Mammary epithelial cell (primary cell): ENCODE measurements at places on chromosomes 16 and 17.

DNA sequence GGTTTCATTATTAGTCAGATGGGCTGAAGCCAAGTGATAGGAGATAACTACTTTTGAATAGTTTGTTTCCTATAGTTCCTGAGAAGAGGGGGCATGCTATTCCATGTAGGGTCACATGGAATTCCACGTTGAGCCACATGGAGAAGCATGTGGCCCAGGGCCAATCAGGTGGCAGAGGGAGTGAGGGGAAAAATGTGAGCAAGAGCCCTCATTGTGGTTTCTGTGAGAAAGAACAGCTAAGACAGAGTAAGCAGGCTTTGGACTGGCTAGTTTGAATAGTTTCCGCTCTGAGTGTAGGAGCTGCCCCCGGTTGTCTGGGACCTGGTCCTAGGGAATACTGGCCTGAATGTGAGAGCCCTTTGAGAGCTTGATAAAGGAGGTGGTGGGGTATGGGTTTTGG lies 69.9 kb upstream of the CNTNAP4 start:
- peak; percentile 17 for DNase-seq

DNA sequence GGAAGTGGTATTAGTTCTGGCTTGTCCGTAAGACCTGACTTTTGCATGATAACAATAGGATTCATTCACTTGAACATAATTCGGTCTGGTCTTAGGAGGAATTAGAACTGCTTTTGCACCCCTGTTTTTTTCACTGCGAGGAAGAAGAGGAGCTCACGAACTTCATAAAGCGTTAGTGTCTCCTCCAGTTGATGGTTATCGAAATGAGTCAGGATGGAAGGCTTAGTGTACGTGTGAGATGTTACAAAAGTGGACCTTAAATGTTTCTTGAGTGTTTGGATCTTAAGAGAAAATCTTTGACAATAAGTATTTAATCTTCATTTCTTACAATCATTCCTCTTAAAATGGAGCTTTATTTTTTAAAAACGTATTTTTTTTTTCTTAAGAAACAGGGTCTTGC lies 52.8 kb downstream of the USP10 start:
- no peak for DNase-seq

DNA sequence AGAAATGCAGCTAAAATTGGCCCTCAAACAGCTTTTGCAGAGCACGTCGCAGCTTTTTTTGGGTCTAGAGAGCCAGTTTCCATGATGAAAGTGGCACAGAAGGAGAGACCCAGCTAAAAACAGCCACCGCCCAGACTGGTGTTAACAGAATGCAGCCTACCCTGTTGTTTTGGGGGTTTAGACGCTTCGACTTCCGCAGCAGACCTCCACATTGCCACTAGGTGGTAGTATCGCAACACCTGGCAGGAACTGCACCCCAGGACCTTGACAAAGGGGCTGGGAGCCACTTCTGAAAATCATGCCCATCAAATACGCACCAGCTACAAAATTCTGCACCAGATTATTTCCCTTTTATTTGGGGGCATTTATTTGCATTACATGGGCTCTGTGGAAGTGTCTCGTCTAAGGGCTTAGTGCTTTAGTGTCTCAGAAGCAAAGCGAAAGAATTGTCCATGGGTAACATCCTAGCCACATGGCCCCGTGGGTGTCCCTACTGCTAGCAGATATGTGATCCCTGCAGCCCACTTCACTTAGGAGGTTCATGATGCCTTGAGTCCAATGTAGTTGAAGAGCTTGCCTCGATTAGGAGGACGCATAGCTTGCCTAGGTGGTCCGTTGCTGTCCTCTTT lies 167.1 kb downstream of the HAPSTR1 start:
- DNase-seq: peak; percentile 12

- DNase-seq: peak; percentile 76
Measured at GRCh38 chr17:37107406-37108083, 158.8 kb downstream of the AATF start.

GRCh38 chr17:48860456-48860855 lies 29.6 kb downstream of the CALCOCO2 start:
- no peak for DNase-seq

DNA sequence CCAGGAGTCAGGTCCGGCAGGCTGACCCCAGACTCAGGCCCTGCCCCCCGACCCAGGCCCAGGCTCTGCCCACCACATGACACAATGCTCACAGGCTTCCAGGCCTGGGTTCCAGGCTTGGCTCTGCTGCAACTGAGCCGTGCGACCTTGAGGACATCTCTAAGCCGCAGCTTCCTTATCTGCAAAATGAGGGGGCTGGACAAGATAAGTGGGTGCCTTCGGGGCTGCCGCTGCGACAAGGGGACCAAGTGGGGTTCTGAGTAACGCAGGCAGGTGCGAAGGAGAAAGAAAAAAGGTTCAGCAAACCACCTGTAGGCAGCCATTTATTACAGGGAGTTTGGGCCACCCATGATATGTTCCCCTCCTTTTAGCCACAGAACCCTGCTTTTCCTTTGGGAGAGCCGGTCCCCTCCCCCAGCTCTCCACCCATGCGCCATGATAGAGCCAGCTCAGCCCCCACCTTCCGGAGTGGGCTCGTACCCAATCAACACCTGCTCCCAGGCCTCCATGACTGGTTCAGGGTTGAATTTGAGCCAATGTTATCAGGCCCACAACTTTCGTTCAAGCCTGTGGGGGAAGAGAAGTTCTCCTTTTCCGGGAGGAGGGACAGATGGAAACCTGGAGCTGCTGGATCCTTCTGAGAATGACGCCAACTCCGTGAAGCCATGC lies 38.2 kb downstream of the RTN4RL1 start:
- no peak for DNase-seq

DNA sequence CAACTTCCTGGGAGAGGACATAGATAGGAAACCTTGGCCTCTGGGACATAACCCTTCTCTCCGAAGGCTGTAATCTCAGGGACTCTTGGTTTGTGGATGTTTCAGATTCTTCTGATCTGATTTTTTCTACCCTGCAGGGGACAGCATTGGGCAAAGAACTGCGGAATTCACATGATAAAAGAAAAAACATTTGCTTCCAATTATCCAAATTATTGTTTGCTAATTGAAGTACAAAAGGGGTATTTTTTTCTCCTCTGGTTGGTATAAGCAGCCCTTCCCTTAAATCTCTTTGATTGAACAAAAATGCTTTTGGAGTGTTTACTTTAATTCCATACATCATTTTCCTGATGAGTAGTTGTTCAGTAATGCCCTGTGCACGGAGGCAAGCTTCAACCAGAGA lies 251.7 kb upstream of the IRX3 start:
- no peak for DNase-seq

GRCh38 chr17:42414704-42415409 lies 8.2 kb downstream of the CAVIN1 start:
- no peak for DNase-seq

- no peak for DNase-seq
Measured at GRCh38 chr17:17557796-17558195, 33.7 kb downstream of the PEMT start.

- DNase-seq: no peak
Measured at GRCh38 chr17:27539152-27539551, 82.9 kb downstream of the KSR1 start.

DNA sequence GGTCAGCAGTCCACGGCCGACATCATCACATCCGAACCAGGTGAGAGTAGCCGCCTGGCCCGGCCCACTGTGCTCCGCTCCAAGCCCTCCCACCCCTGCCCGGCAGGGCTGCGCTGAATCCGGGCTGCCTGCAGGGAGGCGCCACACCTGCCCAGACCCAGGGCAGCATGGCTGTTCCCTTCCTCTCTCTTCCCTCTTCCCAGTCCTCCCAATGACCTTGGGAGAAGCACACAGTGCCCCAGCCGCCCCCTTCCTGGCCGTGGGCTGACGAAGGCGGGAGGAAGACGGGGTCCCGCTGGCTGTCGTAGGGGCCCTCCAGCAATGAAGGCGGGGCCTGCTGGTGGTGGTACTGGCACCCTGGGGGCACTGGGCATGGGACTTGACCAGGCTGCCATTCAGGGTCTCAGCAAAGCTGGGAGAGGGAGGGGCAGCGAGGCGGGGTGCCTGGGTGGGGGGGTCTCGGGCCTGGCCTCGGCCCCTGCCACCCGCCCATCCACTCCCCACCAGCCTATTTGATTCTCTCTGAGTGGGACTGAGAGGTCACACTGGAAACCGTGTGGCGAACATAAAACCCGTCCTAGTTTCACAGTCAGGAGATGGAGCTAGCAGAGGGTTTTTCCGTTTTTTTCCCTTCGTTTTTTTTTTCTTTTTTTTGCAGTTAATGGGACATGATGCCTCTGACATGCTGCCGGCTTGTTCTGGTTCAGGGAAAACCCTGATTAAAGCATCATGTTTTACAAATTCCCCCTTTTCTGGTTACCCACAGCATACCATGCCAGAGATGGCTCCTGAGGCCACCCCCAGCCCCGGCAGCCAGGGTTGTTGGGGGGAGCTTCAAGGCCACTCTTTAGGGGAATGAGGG lies 50.6 kb downstream of the BAHCC1 start:
- no peak for DNase-seq

DNA sequence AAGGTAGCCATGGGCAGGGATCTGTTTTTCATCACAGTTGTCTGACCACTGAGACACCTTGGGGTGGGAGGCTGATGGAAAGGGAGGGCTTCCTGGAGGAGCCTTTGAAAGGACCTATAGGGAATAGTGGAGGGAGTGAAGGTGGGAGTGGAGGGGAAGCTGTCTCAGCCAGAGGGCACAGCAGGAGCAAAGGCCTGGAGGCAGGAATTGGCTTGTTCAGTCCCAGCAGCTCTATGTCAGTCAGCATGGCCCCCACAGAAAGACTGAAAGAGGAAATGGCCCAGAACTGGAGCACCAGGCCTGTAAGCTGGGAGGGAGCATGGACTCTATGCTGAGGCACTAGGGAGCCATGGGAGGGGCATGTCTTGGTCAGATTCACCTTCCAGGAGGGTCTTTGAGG lies 12.8 kb upstream of the CBFB start:
- no peak for DNase-seq

- no peak for DNase-seq
Measured at GRCh38 chr17:37604556-37604955, 4.7 kb downstream of the SYNRG start.

GRCh38 chr16:81229811-81230210 lies 8.7 kb upstream of the BCO1 start:
- no peak for DNase-seq

DNA sequence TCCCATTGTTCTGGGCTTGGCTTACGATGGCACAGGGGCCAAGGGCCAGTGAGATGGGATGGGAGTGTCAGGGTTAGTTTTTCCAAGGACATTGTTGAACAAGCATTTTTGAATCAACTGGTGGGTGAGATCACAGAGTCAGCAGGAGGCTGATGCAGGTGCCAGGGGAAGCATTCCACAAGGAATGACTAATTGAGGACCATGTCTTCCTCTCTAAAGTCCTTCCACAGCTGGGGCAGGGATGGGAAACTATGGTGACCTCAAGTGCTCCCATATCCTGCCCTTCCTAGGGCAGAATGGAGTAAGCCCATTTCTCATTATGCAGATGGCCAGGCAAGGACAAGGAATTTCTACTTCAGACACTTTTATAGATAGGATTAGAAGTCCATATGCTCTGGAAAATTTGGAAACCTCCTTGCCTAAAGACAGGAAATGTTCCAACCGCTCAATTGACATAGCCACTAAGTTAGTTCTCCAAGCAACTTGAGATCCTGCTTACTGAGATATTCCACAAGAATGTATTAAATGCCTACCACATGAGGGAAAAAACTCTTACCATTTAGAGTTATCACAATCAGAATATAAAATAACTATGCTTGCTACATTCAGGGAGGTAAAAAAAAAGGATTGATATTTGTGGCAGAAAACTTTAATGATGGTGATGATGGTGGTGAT lies 21.2 kb upstream of the ENGASE start:
- DNase-seq: no peak

DNA sequence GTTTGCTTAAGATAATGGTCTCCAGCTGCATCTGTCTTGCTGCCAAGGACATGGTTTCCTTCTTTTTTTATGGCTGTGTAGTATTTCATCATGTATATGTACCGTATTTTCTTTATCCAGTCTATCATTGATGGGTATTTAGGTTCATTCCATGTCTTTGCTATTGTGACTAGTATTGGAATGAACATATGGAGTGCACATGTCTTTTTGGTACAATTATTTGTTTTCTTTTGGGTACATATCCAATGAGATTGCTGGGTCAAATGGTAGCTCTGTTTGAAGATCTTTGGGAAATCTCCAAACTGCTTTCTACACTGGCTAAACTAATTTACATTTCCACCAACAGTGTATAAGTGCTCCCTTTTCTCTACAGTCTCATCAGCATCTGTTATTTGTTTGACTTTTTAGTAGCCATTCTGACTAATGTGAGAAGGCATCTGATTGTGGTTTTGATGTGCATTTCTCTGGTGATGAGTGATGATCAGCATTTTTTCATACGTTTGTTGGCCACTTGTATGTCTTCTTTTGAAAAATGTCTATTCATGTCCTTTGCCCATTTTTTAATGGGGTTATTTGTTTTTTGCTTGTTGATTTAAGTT lies 66.2 kb downstream of the TNFRSF13B start:
- DNase-seq: peak; percentile 82

DNA sequence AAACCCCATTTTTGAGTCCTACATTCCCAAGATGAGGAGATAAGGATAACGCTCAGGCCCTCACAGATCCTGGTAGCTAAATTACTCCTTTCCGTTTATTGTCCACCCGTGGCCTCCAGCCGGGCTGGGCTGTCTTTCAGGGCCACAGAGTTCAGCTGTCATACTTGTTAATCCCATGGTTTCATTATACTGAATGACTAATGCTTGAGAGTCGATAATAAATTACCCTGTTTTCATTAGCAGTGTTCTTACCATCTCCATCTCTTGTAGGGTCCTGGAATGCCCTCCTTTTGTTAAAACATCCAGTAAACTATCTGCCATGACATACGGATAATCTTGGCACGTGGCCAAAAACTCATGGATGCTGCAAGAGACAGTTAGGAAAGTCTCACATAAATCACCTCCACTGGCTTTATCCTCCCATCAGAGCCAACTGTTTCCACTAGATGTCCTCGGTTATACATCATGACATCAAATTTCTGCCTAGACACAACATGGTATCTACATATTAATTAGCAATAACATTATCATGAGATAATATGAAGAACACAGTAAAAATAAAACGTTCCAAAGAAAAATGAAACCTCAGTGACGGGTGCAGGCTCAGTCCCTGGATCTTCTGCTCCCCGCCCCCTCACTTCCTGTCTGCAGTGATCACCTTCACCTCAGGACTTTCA lies 45.3 kb downstream of the BRD7 start:
- DNase-seq: no peak

- DNase-seq: peak; percentile 35
Measured at GRCh38 chr16:54932737-54933254, 2.1 kb downstream of the IRX5 start.

DNA sequence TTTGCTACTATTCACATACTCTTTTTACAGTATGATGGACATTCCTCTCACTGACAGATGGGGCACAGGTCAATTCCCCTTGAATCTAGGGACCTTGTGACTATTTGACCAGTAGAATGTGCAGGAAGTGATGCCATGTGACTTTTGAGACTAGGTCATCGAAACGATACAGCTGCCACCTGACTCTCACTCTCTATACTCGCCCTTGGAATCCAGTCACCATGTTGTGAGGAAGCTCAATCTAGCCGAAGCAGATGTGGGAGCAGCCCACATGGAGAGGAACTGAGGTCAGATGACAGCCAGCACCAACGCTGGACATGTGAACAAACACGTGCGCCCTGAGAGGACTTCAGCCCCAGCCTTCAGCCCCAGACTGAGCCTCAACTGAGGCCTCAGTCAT lies 148.2 kb upstream of the CDC42EP4 start:
- DNase-seq: no peak
